ENCODE measurements at places on chromosomes 5 and 9.

- H3K27ac ChIP-seq: no peak overlapping the region
- no peaks in the 10 kb centered on the region for H3K36me3 ChIP-seq
- H3K4me1 ChIP-seq: no peaks in the 10 kb centered on the region
- H3K27me3 ChIP-seq: no peaks in the 10 kb centered on the region
- H3K4me3 ChIP-seq: no peak overlapping the region
These were observed 159.0 kb upstream of the OR13F1 start for GRCh38 chr9:104345061-104345460.

DNA sequence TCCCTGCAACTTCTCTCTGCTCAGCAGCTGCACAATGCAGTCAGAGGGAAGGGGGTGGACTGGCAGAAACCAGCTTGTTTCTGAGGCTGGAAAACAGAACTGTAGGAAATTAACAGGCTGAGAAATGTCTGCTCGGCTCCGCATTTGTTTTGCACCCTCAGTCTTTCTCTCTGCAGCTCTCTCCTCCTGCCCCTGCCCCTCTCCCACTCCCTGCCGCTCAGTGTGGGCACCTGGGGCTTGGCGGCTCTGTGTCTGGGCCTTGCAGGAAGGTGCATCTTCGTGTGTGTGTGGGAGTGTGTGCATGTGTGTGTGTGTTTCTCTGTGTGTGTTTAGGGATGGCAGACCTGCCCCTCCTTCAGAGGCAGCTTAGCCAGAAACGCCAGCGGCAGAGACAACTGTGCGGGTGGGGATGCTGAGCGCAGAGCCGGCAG, 53.0 kb downstream of the PCDH1 start:
- H3K27ac ChIP-seq: no peak overlapping the region
- no peak for DNase-seq
- no peaks in the 10 kb centered on the region for H3K27me3 ChIP-seq
- H3K4me1 ChIP-seq: no peaks in the 10 kb centered on the region
- no peak overlapping the region for H3K4me3 ChIP-seq
- H3K36me3 ChIP-seq: no peaks in the 10 kb centered on the region

- H3K4me3 ChIP-seq: no peak overlapping the region
- H3K36me3 ChIP-seq: no peaks in the 10 kb centered on the region
- no peak overlapping the region for H3K27ac ChIP-seq
- no peaks in the 10 kb centered on the region for H3K27me3 ChIP-seq
- no peak for DNase-seq
These were observed 805.0 kb upstream of the C9orf72 start for GRCh38 chr9:28378231-28378630.

DNA sequence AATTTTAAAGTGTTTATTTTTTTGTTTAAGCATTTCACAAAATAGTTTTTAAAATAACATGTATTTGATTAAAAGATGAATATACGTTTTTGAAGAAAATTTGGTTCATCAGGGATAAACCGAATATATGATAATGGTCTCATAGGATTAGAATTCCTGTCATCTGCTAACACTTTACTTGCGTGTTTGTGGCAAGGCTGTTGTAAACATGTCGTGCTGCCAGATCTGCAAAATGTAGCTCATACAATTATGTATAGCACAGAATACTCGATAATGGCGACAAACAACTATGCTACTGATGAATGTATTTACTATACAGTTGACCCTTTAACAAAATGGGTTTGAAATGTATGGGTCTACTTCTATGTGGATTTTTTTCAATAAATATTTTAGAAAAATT, 7.2 kb upstream of the TXNDC8 start:
- no peaks in the 10 kb centered on the region for H3K27me3 ChIP-seq
- no peaks in the 10 kb centered on the region for H3K36me3 ChIP-seq
- no peaks in the 10 kb centered on the region for H3K4me1 ChIP-seq

DNA sequence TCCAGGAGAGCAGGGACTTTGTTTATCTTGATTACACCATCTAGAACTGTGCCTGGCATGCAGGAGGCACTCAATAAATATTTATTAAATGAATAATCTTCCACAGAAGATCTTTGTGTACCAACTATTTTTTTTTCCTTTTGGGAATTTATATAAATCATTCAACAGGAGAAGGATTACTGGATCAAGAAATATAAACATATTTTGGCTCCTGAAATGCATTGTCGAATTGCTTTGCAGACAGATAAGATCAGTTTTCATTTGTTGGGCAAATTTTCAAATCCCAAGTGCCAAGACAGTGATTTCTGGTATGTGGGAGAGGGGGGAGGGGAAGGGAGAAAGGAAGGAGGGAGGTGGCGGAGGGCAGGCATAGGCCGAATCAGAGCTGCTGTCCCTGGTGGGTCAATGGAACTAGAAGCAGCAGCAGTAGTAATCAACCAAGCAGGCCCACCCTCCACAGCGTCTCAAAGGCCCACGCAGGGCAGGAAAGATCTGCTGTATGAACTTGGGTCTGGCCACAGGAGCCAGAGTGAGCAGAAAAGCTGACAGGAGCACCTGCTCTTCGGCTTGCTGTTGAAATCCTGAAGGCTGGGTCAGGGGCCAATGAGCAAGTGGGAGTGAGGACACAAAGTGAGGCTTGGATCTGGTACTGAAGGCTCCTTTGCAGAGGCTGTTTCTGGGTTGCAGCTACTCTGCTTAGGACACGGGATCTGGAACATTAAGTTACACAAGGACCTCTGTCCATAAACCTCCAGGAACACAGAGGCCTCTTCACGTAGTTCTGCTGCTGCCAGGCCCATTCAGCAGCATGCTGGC, 15.8 kb upstream of the TRAF1 start:
- no peaks in the 10 kb centered on the region for H3K27me3 ChIP-seq
- no peaks in the 10 kb centered on the region for H3K36me3 ChIP-seq
- H3K4me1 ChIP-seq: peaks cover 6% of the 10 kb centered on the region
- H3K4me3 ChIP-seq: no peak overlapping the region
- no peak overlapping the region for H3K27ac ChIP-seq

GRCh38 chr5:157366741-157367674, 93.0 kb upstream of the NIPAL4 start:
- no peaks in the 10 kb centered on the region for H3K4me1 ChIP-seq
- DNase-seq: no peak
- H3K36me3 ChIP-seq: peaks cover 74% of the 10 kb centered on the region
- H3K27me3 ChIP-seq: no peaks in the 10 kb centered on the region
- no peak overlapping the region for H3K4me3 ChIP-seq

DNA sequence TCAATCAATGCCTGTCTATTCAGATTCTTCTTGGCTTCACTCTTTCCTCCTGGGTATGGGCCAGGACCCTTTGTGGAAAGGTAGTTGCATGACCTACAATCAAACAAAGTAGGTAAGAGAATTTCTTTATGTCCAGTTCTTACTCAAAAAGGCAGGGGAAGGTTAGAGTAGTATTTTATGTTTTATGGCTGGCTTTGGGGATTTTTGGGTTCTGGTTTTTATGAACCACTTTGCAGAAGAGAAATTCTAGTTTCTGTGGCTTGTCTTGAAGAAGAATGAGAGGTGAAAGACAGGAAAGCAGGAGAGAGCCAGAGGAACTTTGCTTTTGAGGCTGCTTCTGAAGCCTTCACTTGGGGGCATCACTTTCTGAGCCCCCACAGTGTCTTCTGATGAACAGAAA, 14.7 kb upstream of the CRHBP start:
- H3K27me3 ChIP-seq: no peaks in the 10 kb centered on the region
- H3K36me3 ChIP-seq: no peaks in the 10 kb centered on the region
- no peak overlapping the region for H3K4me3 ChIP-seq
- no peak overlapping the region for H3K27ac ChIP-seq

DNA sequence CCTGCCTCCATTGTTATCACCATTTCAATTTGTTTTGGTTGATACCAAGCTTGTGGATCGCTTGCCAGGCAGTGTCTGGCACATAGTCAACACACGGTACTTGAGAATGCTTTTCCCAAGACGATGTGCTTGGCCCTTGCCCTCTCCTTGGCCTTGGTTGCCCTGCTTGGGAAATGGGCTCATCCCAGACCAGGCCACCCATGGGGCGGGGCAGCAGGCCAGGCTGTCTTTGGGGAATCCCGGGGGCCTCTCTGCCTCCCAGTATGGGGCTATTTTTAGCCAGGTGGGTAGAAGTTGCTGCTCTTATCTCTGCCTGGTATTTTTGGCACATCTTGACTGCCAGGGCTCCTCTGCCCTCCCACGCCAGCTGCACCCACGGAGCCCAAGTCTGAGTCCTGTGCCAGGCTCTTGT, 49.9 kb downstream of the LMX1B start:
- H3K36me3 ChIP-seq: no peaks in the 10 kb centered on the region
- DNase-seq: no peak
- H3K27ac ChIP-seq: no peak overlapping the region
- no peak overlapping the region for H3K4me3 ChIP-seq
- H3K27me3 ChIP-seq: peaks cover 13% of the 10 kb centered on the region

DNA sequence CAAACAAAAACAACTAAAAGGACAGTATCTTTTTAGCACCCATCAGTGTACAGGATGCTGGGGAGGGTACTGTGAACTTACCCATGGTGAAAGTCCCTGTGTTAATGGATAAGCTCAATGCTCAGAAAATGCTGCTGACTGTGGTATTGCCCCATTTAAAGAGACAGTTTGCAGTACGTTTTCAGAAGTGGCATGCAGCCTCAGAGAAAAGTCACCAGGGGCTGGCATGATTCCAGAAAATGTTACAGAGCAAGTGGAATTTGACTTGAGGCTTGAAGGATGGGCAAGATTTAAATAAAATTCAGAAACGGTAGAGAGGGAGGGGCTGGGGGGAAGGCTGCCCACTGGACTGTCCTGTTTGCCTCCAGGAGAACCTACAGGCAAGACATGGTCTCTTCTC, 7.2 kb downstream of the S1PR3 start:
- H3K4me3 ChIP-seq: no peak overlapping the region
- H3K36me3 ChIP-seq: no peaks in the 10 kb centered on the region
- H3K4me1 ChIP-seq: no peaks in the 10 kb centered on the region
- DNase-seq: no peak
- peaks cover 4% of the 10 kb centered on the region for H3K27me3 ChIP-seq
- no peak overlapping the region for H3K27ac ChIP-seq

DNA sequence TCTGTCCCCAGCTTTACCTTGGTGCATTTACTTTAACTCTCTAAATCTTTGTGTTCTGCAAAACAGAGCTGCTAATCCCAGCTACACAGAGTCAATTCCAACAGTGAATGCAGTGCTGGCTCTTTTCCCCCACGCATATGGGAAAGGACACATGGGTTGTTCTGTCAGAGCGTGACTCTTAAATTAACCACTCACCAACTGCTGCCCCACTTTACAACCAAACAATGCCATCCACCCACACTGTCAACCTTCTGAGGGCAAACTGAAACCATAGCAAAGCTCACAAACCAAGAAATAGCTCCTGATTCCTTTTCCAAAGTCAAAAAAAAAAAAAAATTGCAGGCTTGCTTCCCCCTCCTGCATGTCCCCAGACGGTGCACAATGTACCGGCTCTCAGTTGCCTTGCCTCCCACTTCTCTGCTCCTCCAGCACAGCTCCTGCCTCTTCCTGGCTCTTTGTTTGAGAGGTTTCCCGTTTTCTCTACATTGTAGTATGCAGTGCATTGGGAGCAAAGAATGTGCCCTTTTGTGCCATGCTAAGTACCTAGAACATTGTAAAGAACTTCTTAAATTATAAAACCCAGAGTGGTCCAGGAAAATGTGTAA, 151.5 kb upstream of the DAPK1 start:
- no peak for DNase-seq
- H3K36me3 ChIP-seq: no peaks in the 10 kb centered on the region
- no peaks in the 10 kb centered on the region for H3K4me1 ChIP-seq
- H3K4me3 ChIP-seq: no peak overlapping the region

- H3K27ac ChIP-seq: no peak overlapping the region
- no peaks in the 10 kb centered on the region for H3K4me1 ChIP-seq
- H3K4me3 ChIP-seq: no peak overlapping the region
- no peaks in the 10 kb centered on the region for H3K36me3 ChIP-seq
- no peak for DNase-seq
These were observed 106.1 kb downstream of the PCSK1 start for GRCh38 chr5:96326902-96327301.

- no peak overlapping the region for H3K4me3 ChIP-seq
- H3K27ac ChIP-seq: no peak overlapping the region
- no peaks in the 10 kb centered on the region for H3K4me1 ChIP-seq
- DNase-seq: no peak
- H3K36me3 ChIP-seq: no peaks in the 10 kb centered on the region
These were observed 96.3 kb downstream of the GLDC start for GRCh38 chr9:6549106-6549800.
